Renal cortex interstitium (tissue), 15 donors: ENCODE measurements at places on chromosomes 5 and 9. TPM values are rescaled to one million over a fixed set of nuclear protein-coding genes. Genes with fewer than 3 reads are reported as not detected.

FOXD4L4 gene
- 0.12 TPM for polyA plus RNA-seq

SPDL1 gene
- 38.8 TPM for polyA plus RNA-seq

RIGI gene
- polyA plus RNA-seq, result 13.4 TPM

FNIP1 gene
- polyA plus RNA-seq, result 16.6 TPM

PKD2L2 gene
- polyA plus RNA-seq, result not detected

UBQLN1 gene
- polyA plus RNA-seq, result 112 TPM
